ENCODE measurements at places on chromosomes 7 and 10.

DNA sequence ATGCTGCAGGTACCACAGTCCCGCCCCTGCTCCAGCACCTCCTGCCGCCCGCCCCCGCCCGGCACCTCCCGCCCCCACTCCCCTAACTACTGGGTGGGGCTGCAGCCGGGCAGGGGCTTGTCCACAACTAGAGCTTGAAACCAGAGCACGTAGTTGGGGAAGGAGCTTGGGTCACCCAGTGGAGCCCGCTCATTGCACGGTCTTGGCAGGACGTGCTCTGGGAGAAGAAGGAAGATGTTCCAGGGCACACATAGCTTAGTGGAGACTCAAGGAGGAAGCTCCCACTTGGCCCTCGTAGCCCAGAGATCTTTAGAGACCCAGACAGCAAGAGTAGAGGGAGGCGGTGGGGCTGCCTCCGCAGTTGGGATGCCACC, 692 bp downstream of the IGFBP1 start:
- DNase-seq: no peak

DNA sequence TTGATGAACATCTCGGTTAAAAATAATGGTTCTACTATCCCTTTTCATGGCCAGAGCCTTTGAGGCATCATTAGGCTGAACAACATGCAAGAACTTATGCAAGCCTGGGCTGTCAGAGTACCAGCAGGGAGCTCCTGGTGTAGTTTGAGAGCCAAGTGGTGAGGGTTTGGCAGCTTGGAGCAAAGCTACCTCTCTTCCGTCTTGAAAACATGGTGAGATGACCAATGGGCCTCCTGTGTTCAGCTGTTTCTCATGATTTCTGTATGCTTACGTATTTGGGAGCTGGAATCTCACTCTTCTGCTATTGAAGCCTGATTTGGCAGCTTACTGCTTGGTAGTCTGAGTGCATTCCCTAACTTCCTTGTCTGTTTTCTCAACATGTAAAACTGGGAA, 150.4 kb downstream of the CXCL12 start:
- no peak for DNase-seq

- no peak for DNase-seq
Measured at GRCh38 chr10:87092861-87093631, 1.6 kb downstream of the GLUD1 start.

DNA sequence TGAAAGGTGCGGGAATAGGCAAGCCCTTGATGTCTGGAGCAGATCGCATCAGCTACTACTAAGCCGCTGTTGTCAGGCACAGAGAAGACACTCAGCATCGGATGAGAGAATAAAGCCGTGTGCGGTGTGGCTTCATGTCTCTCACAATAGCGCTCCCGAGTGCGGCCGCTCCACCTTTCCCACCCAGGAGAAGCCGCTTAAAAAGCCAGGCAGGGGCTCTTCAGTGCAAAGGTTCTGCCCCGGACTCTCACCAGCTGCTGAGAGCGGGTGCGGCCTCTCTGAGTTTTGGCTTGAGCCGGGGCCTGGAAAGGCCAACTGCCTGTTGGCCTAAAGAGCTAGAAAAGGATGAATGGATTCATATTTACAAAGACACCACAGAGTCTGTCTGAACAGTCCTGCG, 600.6 kb downstream of the DNAJB6 start:
- no peak for DNase-seq

- DNase-seq: no peak
Measured at GRCh38 chr10:91883549-91884444, 25.5 kb downstream of the FGFBP3 start.

DNA sequence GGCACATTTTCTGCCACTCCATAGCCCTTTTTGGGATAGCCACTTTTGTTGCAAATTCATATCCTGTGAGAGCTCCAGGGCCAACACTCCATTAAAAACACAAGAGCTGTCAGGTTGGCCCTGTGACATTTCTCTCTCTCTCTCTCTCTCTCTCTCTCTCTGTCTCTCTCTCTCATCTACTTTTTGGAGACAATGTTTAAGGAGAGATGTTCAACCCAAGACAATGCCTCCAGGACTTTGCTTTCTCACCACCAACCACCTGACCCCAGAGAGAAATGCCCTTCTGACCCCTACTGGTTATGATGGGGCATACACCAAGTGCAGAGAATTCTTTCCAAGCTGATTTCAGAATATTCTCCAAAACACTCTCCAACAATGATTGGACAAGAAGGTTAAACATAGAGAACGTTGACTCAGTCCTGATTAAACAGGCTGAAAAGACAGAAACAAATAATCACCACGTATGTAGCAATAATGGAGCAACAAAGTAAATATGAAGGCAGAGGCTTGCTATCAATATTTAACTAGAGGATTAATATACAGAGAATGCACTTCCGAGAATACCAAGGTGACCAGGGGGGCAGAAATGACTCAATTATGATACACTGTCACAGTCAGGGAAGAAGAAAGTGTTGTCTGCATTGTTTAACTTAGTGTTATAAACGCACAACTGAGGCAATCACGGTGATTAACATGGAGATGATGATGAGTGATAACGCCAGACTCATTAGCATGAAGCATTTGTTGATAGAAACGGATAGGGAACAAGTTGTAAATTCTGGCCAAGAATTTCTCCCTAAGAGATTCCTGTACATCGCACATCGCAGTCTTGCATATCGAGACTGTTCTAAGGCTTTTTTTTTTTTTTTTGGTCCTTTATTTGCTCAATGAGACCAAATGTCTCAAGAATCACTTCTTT, 178.5 kb downstream of the NRP1 start:
- no peak for DNase-seq

DNA sequence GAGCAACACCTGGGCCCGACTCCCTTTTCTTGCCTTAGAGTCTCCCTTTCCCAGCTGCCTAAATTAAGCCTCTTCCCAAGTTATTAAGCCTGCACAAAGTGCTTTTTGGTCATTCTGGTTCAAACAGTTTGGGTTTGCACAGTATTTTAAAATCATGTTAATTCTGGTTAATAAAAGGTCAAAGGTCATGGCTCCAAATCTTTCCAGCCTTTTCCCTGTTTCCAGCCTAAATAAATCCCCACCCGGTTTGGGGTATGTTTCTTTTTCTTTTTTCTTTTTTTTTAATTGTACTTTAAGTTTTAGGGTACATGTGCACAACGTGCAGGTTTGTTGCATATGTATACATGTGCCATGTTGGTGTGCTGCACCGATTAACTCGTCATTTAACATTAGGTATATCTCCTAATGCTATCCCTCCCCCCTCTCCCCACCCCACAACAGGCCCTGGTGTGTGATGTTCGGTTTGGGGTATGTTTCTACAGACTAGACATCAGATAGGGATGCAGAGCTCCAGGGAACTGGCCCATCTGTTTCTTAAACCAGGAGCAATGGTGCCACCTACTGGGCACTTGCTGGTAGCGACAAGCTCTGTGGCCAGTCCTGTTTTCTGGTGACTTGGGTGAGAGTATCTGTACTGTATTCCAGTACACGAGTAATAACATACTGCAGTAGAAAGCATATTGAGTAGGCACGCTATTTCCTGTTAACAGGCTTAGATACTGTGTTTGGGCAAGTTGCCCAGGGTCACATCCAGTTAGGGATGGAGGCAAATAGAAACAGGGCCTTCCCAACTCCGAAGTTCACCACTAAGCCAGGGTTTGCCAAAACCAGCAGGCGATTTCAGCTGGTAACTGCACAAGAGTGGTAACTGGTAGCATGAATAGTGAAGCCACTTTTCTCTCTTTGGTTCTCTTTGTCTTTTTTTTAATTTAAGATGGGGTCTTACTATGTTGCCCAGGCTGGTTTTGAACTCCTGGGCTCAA, 60.6 kb upstream of the TRIM8 start:
- DNase-seq: peak; percentile 62

DNA sequence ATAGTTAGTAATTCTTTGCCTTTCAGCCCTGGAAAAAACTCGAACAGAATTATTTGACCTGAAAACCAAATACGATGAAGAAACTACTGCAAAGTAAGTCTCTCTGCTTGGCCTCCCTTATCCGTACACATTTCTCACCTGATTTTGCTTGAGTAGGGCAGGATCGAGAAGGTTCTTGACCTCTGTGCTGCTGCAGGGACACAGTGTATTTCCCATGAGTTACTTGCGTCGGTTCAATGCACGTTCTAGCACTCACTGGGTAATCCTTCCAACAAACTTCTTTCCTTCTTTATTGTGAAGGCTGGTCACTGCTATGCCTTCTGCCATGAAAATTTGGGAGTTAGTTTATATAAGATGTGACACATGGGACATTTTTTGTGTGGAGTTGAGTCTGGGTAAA, 171.5 kb upstream of the SH2B2 start:
- no peak for DNase-seq
